ENCODE measurements at places on chromosomes 2 and 18.

GRCh38 chr2:240209493-240209892 is 69.0 kb upstream of the OTOS start:
- DNase-seq, result no peak

GRCh38 chr2:173884025-173884802 is 81.0 kb downstream of the SP3 start:
- no peak for DNase-seq

DNA sequence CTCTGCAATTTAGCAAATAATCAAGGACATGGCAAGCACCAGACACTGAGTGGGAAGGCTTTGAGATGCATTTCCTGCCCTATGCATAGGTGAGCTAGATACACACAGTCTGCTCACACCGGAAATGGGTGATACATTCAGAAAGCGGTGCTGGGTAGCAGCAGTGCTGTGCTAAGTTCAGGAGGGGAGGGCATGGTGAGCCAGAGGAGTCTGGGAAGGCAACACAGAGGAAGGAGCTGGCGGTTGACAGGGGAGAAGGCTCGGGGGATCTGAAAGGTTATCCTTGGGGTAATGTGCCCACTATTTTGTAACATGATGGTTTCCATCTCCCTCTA is 57.4 kb upstream of the EPAS1 start:
- peak; percentile 43 for DNase-seq

GRCh38 chr2:75493230-75493629 is 67.5 kb downstream of the EVA1A start:
- no peak for DNase-seq

DNA sequence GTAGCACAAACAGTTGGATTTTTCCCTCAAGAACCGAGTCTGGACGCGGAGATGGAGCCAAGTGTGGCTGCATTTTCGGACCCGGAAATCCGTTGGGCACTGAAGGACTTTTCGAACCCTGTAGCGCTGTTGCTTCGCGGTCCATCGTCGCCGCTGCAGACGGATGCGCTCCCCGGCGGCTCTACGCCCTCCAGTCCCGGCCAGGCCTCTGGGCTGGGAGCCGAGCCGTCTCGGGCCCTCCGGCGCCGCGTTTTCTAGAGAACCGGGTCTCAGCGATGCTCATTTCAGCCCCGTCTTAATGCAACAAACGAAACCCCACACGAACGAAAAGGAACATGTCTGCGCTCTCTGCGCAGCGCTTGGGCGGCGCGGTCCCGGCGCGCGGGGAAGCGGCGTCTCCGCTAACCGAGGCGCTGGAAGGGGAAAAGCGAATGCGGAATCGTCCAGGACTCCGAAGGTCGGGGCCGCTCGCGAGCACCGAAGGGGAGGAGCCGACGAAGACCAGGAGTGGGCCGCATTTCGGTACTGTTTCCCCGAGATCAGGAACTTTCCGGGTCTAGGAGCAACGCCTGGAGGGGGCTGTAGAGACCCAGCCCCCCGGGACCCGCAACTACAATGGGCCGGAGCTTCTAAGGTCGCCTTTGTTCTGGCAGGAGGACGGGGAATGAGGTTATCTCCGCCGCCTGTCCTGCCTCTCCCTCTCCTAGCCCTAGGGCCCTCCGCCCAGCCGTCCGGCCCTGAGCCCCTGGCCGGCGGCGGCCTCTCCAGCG is 3.2 kb downstream of the EMX1 start:
- no peak for DNase-seq

GRCh38 chr2:201859949-201860348 is 53.6 kb downstream of the CDK15 start:
- DNase-seq, result no peak

DNA sequence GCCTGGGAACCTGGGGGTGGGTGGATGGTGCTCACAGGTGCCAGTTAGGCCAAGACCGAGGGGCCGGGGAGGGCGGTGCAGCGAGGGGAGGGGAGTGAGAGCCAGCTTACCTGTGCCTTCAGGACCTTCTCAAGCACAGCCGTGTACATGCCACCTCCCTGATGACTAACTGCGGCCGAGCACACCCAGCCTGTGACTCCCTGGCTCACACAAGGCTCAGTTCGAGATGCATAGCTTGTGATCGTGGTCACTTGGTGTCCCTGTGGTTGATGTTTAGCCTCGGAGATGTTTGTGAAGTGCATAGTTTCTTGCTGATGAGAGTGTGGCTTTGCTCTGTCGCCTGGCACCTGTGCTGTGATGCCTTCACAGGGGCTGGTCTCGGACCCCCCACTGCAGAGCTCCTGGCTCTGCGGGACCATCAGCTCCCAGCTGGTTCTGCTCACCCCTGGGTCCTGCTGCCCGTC is 84.5 kb upstream of the ODC1 start:
- DNase-seq, result no peak

DNA sequence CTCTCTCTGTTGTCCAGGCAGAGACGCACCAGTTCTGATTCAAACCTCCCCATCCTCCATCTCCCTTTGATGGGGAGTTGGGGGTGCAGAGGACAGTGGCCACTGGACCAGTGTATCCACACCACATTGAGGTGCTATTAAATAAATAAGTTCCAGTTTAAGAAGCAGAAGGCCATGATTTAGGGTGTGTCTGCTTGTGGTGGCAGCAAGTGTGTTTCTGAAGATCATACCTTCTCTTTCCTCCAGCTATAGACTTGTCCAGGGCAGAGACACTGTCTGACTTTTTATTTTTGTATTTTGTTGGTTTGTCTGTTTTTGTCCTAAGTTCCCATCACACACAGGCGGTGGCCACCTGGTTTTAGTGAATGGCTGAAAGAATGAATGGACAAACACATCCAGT is 16.5 kb upstream of the INO80C start:
- no peak for DNase-seq

DNA sequence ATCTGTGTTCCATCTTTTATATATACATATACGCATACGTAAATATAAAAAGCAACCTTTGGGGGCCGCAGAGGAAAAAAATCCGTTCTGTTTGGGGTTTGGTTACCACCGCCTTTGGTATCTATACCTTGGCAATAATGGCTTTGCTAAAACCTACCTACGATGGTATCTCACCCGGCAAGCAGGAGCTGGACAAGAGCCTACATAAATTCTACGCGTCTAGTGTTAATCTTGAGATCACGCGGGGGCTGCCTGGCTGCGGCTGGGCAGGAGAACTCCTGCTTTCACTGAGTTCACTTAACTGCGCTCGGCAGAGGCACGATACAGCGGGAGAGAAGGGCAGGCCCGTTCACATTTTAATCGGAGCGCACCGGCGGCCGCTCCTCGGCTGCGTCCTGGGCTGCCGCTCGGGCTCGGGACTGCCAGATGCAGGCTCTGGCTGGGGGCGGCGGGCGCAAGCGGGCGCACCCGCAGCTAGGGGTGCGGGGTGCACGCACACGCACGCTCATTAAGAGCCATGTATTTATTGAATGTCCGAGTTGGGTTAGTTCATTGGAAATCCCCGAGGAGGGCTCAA is 1.7 kb upstream of the POU3F3 start:
- DNase-seq, result no peak

Data from activated T-helper 9 cell treated with anti-CD3 and anti-CD28 coated beads, Interleukin-2, amount 50 U/mL, for 16 hours (primary cell).